Fibroblast of skin of abdomen (primary cell): ENCODE measurements at places on chromosomes 4 and X.

DNA sequence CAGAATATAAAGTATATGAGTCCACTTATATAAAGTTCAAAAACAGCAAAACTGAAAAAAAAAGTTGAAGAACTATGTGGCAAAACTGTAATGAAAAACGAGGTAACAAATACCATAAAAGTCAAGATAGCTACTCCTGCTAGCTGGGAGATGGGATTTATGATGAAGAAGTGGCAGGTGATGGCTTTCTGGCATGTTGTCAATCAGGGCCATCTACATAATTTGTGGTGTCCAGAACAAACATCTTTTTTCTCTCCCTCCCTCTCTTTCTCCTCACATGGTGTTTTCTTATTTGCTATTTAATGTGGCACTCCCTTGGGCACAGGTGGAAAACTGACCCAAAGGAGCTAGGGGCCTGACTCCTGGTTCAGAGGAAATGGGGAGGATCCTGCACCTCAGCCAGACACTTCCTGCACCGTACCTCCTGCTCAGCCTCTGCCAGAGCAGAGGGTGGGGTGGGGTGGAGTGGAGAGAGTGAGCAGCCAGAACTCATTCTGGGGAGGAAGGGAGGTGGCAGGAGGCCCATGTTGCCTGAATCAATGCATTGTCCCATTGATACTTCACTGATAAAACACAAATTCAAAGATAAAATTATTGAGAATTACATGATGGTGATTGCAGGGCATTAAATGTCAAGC lies 5.3 kb upstream of the SAP30 start:
- DNase-seq: no peak

DNA sequence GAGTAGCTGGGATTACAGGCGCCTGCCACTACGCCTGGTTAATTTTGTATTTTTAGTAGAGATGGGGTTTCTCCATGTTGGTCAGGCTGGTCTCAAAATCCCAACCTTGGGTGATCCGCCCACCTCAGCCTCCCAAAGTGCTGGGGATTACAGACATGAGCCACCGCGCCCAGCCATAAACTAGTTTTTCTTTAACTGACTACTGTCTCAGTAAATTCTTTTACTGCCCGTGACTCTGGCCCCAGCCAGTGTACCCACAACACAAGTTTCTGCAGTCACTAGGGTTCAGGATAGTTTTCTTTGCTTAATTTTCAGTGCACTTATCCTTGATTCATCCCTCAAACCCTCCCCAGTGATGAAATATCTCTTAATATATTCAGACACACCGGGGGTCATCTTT lies 8.3 kb downstream of the SHROOM2 start:
- no peak for DNase-seq

DNA sequence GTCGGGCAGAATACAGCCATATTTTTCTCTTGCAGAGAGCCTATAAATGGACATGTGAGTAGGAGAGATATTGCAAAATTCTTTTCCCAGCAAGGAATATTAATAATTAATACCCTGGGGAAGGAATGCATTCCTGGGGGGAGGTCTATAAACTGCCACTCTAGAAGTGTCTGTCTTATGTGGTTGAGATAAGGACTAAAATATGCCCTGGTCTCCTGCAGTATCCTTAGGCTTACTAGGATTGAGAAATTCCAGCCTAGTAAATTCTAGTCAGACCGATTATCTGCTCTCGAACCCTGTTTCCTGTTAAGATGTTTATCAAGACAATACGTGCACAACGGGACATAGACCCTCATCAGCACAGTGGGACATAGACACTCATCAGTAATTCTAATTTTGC lies 872.6 kb downstream of the FSTL5 start:
- DNase-seq: no peak

GRCh38 chr4:24930151-24930550 lies 17.3 kb upstream of the CCDC149 start:
- no peak for DNase-seq

DNA sequence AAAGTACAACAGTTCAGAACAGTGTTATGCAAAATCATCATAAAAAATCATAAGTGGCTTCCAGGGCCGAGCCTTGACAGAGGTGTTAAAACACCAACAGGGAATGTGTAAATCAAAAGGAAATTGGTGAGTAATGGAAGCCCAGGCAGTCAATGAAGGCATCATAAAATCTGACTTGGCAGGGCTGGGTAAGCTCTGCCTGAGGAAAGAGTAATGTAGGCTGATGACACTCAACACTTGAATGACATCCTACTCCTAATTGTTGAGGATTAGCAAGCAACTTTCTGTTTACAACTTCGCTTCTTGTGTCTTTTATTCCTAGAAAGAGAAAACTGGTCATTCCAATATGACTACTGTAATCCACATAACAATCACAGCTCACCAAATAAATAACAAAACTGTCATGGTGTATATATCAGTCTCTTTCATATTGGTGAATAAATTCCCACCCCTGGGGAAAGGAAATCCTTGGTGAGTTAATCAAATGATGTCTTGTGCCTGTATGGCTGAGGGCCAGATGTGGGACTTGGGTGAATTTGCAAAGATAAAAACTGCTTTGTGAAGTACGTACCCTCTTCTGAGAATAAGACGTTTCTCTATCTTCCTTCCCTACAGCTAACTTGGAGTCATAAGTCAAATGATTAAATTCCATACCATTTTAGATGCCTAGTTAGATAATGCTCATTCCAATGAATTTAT lies 196.8 kb downstream of the DCHS2 start:
- DNase-seq: no peak

- DNase-seq: no peak
Observed at GRCh38 chrX:12657881-12658280, 133.3 kb upstream of the PRPS2 start.

DNA sequence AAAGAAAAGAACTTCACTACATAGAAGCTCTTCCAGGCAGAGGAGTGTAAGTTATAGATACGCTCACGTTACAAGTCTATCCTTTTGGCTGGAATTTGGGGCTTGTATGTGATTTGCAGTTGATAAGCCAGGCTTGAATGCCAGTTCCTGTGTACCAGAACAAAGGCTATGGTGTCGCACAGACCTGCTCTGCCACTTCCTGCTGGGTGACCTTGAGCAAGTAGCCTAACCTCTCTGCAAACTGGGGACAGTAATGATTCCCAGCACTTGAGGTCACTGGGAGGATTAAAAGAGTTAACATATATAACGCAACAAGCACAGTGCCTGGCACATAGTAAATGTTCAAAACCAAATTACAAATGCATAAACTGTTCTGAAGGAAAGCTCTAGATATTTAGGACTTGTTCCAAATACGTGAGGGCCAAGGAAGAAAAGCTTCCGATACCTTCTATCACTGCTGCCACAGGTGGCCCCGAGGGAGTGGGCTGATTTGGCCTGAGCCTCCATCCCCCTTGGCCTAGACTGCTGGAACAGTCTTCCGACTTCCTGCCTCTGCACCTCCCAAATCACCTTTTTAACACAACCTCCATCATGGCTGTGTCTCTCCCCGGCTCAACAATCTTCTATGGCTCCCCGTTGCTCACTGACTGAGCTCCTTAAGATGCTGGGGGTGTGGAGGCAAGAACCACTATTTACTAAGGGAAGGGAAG lies 1.3 kb upstream of the SOWAHD start:
- no peak for DNase-seq

DNA sequence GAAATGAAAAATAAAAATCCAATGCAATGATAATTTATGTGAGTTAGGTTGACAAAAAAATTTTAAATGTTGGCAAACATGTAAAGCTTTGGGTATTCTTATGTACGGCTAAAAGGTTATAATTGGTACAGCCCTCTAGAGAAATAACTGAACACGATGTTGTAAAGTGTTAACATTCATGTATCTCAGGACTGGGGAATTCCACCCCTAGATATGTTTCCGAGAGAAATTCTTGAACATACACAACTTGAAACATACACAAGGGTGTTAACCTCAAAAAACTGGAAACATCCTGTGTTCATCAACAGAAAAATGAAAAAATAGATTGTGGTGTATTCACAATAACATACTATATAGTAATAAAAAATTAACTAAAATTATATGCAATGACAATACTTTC lies 91.8 kb downstream of the CHM start:
- no peak for DNase-seq

GRCh38 chrX:14758029-14758491 lies 114.8 kb downstream of the FANCB start:
- no peak for DNase-seq
